ENCODE measurements at places on chromosomes 7 and 10.

GRCh38 chr7:29314148-29314547, 119.6 kb downstream of the CHN2 start:
- DNase-seq: no peak

- no peak for DNase-seq
Measured at GRCh38 chr7:128705891-128706333, 33.2 kb upstream of the CALU start.

DNA sequence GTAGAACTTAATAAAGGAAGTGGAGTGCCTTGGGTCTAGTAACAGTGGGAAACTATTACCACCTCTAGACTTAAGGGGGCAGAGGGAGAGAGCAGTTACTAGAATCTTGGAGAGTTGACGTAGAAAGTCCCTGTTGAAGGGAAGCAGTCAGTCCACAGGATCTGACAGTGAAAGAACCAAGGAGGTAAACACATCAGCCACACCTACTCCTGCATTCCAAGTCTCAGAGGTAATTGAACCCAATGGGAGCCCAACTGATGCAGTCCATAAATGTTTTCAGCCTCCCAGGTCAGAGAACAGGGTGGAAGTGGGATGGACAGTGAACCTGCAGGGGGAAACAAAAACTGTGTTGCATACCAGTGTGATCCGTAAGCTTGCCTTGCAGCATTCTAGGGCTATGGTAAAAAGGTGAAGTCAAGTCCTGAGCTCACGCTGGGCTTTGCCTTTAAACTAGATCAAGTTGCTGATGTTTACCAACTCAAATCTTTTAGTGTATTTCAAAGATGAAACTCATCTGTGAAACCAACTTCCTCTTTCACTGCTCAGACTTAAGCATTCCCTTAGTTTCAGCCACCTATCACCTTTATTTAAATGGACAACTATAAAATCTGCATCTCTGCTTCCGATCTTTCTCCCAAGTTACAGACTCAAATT, 57.2 kb downstream of the SLC16A12 start:
- no peak for DNase-seq

DNA sequence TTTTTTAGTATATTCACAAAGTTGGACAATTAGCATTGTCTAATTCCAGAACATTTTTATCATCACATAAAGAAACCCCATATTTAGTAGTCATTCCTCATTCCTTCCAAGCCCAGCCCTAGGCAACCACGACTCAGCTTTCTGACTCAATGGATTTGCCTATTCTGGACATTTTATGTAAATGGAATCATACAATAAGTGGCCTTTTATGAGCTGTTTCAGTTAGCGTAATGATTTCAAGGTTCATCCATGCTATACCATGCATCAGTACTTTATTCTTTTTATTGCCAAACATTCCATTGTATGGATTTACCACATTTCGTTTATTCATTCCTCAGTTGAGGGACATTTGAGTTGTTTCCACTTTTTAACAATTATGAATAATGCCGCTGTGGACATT, 249.2 kb downstream of the DYNC1I1 start:
- no peak for DNase-seq

DNA sequence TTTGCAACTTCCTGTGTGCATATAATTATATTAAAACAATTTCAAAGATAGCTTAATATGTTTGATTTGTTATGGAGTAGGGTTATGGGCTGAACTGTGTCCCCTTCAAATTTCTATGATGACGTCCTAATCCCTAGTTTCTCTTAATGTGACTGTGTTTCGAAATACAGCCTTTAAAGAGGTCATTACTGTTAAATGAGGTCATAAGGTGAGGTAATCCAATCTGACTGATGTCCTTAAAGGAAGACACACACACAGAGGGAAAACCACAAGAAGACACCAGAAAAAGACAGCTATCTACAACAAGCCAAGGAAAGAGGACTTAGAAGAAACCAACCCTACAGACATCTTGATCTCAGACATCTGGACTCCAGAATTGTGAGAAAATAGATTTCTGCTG, 407.4 kb downstream of the MAGI2 start:
- DNase-seq: no peak

GRCh38 chr7:48102530-48102929, 13.5 kb downstream of the UPP1 start:
- DNase-seq: no peak

GRCh38 chr10:58952747-58953466, 223.5 kb upstream of the PHYHIPL start:
- DNase-seq: no peak

DNA sequence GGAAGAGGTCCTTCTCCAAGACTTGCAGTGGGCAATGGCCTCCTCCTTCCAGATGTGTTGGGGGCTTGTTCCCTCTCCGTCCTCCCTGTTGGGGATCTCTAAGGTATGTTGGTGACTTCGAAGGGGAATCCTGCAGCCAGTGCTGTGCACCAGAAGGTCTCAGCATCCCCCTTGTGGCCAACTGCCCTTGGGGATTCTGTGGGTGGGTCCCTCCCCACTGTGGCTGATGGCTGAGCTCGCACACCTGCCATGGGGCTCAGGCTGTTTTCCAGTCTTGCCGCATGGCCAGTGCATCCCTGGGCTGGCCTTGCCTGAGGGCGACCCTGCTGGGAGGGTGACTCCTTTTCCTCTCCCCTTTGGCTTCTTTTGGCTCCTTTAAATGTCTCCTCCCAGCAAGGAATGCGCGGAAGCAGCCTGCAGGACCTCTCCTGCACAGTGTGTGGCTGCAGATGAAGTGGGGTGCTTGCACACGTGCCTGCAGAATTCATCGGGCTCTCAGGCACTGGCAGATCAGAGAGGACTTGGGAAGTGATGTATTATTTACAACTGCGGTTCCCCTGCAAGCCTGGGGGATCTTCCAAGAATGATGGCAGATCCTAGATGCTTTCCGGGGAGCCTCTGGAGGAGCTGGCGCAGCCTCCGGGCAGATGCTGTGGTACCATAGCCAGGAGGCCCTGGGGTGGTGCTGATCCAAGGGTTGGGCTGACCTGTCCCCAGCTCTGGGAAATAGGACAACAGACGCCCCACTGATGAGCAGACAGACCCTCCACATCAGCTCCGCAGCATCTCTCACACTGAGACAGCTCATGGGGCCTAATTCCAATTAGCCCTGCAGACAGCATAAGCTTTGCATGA, 410.0 kb downstream of the TCERG1L start:
- DNase-seq: no peak

- no peak for DNase-seq
Measured at GRCh38 chr7:142813226-142813625, 41.6 kb upstream of the EPHB6 start.

GRCh38 chr7:122337011-122337410, 32.5 kb upstream of the FEZF1 start:
- no peak for DNase-seq

GRCh38 chr7:15457990-15458955, 103.5 kb downstream of the AGMO start:
- no peak for DNase-seq

- DNase-seq: no peak
Measured at GRCh38 chr7:36040679-36041078, 112.4 kb upstream of the EEPD1 start.

GRCh38 chr10:25451401-25451800, 276.6 kb downstream of the GPR158 start:
- no peak for DNase-seq

DNA sequence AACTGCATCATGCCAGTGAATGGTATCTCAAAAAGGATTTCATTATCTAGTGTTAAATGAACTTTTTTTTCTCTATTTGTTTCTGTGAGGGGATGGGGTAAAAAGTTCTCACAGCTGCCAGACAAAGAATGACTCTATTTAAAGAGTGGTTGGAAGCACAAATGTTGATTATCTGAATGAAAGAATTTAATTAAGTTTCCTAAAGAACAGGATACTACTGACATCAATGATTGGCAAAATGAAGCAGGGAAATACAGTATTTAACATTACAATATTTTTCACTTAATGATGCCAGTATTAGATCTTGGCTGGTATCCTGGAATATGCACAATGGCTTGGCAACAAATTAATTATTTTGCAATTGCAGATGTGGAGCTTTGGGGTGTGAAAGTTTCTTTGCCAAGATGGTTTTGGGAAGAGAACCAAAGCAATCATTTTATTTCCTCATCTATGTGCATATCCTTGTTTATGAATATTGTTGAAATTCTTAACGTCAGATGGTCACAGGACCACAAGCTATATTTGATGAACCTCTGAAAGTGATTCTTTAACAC, 336.8 kb downstream of the ARL4A start:
- DNase-seq: no peak

- DNase-seq: no peak
Measured at GRCh38 chr10:74011770-74012169, 13.9 kb downstream of the VCL start.

DNA sequence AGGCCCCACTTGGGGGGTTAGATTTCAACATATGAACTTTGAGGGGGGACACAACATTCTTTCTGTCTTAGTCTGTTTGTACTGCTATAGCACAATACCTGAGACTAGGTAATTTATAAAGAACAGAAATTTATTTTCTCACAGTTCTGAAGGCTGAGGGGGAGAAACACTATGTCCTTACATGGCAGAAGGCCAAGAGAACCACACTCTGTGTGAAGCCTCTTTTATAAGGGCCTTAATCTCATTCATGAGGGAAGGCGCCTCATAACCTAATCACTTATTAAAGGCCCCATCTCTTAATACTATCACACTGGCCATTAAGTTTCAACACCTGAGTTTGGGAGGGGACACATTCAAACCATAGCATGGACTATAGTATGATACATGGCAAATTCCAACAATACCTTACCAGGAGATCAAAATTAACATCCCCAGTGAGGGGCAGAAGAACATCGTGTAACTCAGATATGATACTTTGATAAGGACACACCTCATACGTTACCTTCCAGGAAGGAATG, 9.3 kb upstream of the PDLIM1 start:
- no peak for DNase-seq

- no peak for DNase-seq
Measured at GRCh38 chr7:21850531-21851285, 95.0 kb downstream of the CDCA7L start.

GRCh38 chr7:98909487-98909886, 31.2 kb downstream of the TRRAP start:
- DNase-seq: no peak

DNA sequence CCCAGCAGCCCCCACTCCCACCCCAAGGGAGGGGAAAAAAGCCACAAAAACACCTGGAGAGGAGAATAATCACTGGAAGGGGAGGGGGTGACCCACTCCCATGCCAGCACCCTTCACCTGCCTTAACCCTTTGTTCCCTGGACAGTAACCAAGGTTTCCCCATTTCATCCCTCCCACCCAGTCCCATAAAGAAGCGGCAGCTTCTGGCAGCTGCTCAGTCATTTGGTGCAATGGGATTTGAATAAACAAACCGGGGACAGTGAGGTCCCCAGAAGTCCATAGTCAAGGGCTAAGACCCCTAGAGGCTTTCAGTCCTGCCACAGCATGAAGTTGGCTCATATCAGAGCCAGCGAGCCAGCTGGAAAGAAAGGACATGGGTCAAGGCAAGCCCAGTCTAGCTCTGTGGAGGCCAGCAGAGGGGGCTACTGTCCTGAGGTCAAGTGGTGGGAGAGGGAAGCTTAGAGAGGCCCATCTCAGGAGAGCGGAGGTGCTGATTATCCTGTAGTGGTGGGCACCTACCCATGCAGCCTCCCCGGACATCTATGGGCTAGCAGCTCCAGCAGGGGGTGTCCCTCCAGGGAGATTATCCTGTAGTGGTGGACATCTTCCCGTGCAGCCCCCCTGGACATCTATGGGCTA, 58.9 kb upstream of the LBX1 start:
- no peak for DNase-seq

GRCh38 chr10:91616137-91616536, 16.7 kb downstream of the PPP1R3C start:
- DNase-seq: no peak

- DNase-seq: no peak
Measured at GRCh38 chr10:50367732-50368131, 116.4 kb upstream of the ASAH2 start.

DNA sequence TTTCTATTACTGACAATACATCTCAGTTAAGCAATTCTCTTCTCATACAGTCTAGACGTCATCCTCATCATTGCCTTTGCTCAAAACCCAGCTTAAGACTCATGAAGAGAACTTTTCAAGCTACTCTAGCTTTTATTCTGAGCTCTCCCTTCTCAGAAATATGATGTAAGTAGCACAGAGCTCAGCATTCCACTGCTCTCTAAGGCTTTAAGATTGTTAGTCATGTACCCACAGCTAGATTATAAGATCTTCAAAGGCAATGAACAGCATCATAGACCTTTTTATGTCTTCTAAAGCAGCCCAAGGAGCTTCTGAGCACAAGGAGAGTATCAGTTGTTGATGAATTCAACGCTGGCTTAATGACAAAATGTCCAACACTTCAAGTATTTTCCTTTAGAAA, 119.3 kb downstream of the NRP1 start:
- DNase-seq: no peak

DNA sequence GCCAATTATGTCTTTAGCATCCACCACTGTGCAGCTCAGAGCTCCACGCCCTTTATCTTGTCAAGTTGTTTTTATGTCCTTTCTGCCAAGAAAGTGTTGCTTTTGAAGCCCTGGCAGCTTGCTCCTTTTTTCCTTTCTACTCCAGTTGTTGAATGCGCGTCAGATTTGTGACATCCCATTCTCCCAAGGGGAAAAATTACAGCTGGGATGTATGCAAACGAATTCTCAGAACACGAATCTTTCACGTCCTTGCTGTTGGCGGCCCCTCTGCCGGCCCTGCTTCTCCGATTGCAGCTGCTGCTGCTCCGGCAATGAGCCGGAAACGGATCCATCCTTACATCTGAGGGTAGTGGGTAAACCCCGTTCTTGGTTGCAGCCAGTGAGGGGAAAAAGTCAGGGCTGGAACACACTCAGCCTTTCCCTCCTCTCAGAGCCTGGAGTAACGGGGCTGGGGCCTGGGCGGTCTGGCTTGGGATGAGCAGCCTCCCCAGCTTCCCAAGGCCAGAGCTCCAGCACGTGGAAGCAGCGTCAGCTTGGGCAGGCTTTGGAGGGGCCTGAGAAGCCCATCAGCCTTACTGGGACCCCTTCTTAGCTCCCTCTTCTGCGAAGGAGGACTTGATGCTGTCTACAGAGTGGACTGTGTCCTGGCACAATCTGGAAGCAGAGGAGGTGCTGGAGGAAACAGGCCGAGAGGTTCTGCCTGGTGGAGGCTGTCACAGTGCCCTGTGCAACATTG, 79.0 kb upstream of the CHST15 start:
- DNase-seq: no peak

- DNase-seq: no peak
Measured at GRCh38 chr7:130363026-130363847, 17.1 kb upstream of the CPA1 start.

DNA sequence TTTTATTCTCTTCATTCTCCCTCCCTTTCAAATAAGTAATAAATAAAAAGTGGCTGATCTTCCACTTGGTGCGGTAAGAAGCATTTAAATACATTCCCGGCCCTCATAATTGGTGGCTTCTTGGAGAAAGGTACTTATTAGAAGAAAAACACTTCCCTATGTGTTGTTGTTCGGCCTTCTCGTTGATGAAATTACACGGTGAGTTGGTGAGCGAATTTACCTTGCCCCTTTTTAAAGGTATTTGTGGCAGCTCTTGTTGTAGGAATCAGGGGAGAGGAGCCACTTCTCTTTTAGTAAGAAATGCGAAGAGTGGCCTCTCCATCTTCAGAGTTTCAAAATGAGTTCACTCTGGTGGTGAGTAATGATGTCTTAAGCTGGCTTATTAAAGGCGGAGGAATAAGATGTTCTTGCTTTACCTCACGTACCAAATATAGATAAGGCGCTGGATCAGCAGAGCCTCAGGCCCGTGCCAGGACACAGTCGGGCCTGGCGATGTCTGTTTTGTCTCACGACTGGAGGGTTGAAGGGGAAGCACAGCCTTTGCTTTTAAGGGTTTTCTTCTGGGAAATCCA, 135.9 kb downstream of the CUX1 start:
- no peak for DNase-seq

- no peak for DNase-seq
Measured at GRCh38 chr10:131906269-131906639, 5.4 kb downstream of the PPP2R2D start.

Data from stimulated activated CD8-positive, alpha-beta memory T cell treated with anti-CD3 and anti-CD28 coated beads, Interleukin-4, amount 100 ng/mL, for 1 hour (primary cell).